Stimulated activated CD4-positive, alpha-beta T cell treated with anti-CD3 and anti-CD28 coated beads, Interleukin-2, amount 100 ng/mL, for 4 hours (primary cell): ENCODE measurements at places on chromosomes 1 and 21.

DNA sequence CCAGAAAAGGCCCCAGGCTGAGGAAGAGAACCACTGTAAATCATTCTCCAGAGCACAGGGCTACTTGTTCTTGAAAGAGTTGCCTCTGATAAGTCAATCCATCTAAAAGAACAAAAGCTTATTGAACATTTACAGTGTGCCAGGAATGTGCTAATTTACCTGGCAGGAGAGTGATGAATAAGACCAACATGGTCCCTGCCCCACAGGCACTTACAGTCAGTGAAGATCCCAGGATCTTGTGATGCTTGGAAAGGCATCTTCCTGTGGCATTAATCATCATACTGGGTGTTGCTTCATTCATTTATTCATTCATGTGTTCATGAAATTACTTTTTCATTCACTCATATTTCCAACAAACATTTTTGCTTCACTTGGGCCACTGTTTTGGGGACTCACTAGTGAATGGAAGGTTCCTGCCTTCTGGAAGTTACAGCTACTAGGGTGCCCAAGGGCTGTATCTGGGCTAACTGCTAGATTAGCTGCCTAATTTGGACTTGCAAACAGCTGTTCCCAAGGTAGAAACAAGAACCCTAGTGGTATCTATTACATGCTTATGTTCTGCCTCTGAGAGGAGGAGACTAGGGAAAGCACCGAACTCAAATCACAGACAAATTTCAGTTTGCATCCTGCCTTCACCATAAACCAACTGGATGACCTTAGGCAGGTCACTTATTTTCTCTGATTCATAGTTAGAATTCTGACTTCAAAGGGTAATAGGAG is 133.5 kb downstream of the CLIC6 start:
- DNase-seq = no peak

GRCh38 chr1:32904797-32905196 is 3.6 kb upstream of the TMEM54 start:
- DNase-seq = no peak

DNA sequence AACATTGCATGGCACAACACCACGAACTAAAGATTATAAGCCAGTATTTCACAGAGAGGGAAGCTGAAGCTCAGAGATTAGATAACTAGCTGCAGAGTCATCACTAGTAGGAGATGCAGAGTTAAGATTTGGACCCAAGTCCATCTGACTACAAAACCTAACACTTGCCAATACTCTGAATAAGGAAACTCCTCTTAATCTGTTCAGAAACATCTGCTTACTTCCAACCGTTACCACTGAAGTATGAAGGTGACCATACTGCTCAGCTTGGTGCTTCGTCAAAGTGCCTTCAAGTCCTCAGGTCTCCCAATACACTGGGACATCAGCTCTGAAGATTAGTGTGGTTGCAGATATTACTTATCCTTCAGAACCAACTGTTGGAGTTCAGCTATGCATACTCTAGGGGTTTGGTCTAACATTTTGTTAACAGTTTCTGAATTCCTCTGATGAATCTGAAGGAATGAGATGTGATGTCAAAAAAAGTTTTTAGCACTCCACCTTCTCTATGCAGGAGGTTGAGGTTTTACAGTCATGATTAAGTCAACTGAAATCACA is 179.6 kb downstream of the TPR start:
- no peak for DNase-seq

- DNase-seq = peak; percentile 43
Observed at GRCh38 chr1:64744492-64745180, at the start of gene RAVER2. TSS of gene RAVER2 (plus strand) at chr1:64745075. CDS start at chr1:64745173, 98 bp downstream.

- no peak for DNase-seq
Observed at GRCh38 chr1:226838456-226838855, 32.0 kb upstream of the PSEN2 start.

DNA sequence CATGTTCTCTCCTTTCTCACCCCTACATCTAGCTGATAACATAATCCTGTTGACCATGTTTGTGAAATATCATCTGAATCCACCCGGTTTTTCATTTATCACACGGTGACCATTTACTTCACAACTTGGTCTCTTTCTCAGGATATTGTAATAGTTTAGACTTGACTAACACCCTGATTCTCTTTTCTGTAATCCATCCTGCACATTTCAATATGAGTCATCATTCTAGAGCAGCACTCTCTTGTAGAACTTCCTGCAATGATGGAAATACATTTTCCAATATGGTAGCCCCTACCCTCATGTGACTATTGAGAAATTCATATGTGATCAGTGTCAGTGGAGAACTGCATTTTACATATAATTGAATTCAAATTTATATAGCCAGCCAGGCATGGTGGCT is 2.3 kb upstream of the JAM2 start:
- no peak for DNase-seq

DNA sequence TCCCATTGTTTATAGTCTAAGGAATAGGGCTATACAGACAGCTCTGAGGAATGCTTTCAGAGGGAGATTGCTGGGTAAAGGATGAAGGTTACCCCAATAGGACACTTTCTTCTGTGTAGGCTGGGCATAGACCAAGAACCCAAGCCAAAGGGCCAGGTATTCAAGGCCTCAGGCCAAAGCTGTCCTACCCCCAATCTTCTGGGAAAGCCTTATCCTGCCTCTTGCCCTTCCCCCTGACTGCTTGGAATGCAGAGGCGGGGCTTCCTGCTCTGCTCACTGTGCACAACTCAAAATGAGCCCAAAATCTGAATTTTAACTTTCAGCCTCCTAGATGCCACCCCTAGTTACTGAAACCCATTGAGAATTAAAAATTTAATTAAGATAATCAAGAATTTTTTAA is 2.2 kb downstream of the OR10Z1 start:
- no peak for DNase-seq

GRCh38 chr1:23037081-23037740 is 17.9 kb downstream of the KDM1A start:
- no peak for DNase-seq

DNA sequence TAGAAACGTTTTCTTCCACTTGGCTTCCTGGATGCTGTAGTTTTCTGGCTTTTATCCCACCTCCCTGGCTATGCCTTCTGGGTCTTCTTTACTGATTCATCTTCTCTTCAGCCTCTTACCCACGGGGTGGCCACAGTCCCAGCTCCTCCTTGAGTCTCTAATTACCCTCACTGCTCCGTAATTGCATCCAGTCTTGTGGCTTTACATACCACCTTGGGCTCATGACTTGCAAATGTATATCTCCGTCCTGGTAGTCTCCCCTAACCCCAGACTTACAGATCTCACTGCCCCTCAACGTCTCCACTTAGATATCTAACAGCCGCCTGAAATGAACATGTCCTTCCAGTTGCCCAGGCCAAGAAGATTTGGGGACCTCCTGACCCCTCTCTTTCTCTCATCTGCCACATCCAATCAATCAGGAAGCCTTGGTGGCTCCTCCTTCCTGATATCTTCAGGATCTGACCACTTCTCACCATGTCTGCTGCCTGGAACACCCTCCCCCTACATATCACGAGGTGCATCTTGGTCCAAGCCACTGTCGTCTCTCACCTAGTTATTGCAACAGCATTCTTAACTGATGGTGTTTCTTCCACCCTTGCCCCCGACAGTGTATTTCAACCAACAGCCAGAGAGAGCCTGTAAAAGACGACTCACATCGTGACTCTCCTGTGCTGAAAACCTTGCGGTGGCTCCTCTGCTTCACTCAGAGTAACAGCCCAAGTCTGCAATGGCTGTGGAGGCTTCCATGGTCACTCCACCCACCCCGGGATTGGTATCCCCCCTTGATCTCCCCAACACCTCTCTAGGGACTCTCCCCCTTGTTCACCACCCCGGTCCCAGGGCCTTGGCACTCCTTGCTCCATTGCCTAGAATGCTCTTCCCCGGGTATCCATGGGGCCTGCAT is 219.0 kb upstream of the POU3F1 start:
- no peak for DNase-seq

GRCh38 chr1:219010720-219011119 is 163.0 kb upstream of the LYPLAL1 start:
- no peak for DNase-seq

DNA sequence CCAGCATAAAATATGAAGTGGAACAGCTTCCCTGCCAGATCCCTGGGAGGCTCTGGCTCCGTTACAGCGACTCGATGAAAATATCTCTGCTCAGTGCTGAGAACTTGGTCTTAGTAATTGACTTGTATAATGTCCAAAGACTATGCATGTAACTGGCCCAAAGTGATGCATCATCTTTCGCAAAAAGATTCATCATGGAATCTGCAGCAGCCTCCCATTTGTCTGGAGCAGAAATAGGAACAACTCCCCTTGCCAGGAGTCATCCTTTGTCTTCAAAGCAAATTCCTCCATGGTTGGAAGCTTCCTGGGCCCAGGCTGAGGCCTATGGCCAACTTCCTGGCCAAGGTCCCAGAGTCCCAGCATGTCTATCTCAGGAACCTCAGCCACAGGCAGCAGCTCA is 16.9 kb upstream of the SLC6A17 start:
- no peak for DNase-seq

DNA sequence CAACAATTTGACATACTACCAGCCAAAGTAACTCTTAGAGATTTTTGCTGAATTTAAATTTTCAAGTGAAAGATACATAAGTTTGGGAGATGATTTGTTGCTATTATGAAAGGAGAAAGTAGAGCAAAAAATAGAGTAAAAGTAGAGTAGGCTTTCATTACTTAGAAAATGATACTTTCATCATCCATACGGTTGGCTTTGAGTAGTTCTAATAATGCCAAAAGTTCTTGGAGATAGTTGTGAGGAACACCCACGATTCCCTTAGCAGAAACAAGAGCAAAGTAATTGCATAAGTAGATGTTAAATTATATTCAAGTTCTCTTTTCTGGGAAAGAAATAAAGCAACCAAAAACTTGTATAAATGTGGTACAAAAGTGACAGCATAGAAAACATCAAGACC is 95.0 kb upstream of the VAV3 start:
- DNase-seq = no peak

GRCh38 chr1:10753299-10753698 is 43.1 kb downstream of the CASZ1 start:
- no peak for DNase-seq

- no peak for DNase-seq
Observed at GRCh38 chr1:2047749-2048729, 2.2 kb upstream of the PRKCZ start.

DNA sequence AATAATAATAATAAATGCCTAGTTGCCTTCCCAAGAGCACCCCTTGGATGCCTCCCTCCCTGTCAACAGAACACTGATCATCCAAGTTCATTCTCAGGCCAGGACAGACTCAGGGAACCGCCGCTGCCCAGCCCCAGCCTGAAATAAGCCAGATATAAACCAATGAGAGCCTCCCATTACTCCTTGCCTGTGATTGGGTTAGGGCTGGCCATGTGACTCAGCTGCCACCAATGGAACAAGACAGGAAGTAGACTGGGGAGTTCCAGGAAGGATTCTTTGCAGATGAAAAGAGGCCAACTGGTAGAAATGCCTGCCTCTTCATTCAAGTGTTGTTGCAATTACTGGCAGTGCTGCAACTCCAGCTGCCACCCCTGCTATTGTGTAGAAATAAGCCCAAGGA is 146.4 kb upstream of the TIAM1 start:
- DNase-seq = no peak

DNA sequence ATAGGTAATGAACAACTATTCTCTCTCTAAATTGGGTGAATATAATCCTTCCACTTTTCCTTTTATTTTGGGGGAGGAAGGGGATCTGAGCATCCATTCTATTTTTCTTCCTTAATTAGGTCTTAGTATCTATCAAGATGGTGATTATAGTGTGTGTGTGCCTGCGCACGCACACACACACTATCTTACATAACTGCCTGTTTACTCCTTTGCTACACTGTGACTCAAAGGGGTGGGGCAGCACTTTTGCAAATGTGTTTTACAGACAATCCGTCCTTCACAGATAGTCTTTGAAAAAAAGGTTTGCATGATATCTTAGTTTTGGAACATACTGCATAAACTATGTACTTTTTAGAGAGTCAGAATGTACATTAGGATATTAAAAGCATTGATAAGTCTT is 191.5 kb downstream of the SDCCAG8 start:
- no peak for DNase-seq

- DNase-seq = no peak
Observed at GRCh38 chr1:212125654-212126053, 90.1 kb downstream of the DTL start.

GRCh38 chr1:213720032-213720431 is 267.7 kb upstream of the PROX1 start:
- no peak for DNase-seq

DNA sequence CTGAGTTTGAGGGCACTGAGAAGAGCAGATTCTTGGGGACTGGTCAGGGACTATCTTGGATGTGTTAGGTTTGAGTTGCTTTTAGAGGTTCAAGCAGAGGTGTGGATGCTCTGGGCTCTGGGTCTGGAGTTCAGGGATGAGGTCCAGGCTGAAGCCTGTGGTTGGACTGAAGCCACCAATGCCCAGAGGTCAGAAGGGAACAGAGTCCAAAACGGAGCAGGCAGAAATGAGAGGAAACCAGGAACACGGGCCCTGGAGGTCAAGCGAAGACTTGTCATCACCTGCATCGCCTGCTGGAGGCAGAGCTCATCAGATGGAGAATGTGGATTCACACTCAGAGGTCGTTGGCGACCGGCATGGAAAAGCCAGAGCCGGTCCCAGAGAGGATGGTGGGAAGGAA is 129.6 kb upstream of the TMEM51 start:
- DNase-seq = no peak

DNA sequence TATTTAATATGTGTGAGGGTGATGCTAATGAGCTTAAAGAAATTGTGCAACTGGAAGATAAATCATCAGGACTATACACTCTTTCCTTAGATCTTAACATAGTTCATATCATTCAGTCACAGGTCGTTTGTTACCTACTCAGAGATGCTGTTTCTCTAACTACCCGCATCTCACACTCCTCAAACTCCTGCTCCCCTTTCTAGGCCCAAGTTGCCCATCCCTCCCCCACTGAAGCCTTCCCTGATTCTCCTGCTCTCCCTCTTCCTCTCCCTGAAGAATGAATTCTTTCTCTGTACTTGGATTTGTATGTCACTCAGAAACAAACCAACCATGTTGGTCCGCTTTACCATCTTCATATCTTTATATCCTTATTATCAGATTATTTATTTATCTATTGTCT is 9.1 kb downstream of the SH3GLB1 start:
- DNase-seq = no peak

DNA sequence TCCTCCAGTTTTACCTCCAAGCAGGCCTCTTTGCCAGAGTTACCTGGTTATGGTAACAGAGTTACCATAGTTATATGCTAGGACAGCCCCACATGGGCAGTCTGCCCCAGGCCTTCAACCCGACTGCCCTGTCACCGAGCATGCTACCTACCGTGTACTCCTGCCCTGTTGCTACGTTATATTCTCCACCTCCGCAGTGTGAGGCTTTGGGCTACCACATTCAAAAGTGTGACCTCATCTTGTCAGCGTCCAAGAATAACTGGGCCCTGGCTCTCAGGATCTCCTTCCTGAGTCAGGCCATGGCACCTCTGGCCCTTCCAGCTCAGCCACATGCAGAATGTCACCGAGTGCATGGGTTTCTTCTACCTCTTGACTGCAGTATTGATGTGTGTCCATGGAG is 8.9 kb downstream of the MAPKAPK2 start:
- no peak for DNase-seq

DNA sequence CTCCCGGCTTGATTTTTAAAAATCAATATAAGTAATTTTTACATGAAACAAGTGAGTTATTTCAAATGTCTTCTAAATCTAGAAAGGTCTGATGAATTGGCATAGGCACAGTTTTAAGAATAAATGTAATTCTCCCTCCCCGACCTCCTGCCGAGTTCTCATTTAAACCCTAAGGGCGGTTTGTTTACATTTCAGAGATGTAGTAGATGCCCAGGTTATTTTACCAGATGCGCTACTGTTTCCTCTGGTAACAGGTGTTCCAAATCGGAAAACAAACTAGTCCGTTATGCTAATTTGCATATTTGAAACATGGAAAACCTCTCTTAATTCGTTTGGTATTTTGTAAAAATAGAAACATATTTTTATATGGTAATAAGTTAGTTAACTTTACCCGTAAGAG is 53.8 kb upstream of the CFAP126 start:
- DNase-seq = no peak
